ENCODE measurements at places on chromosomes 5 and 9. TPM values are rescaled to one million over a fixed set of nuclear protein-coding genes. Genes with fewer than 3 reads are reported as not detected.

JADE2 gene
- total RNA-seq: 74.1 TPM

LYSMD3 gene
- total RNA-seq: 5.9 TPM

SLC9A3 gene
- total RNA-seq: 3.5 TPM

TAF11L5 gene
- total RNA-seq: not detected

C5orf15 gene
- 26.7 TPM for total RNA-seq

OLFM1 gene
- 0.27 TPM for total RNA-seq

C8G gene
- 0.81 TPM for total RNA-seq

MARCOL gene
- total RNA-seq: not detected

PCDHGC4 gene
- 0.54 TPM for total RNA-seq

SPINK6 gene
- total RNA-seq: not detected

TICAM2 gene
- total RNA-seq: under 0.01 TPM

S1PR3 gene
- total RNA-seq: 0.27 TPM

NOXA1 gene
- total RNA-seq: 4.6 TPM

GABBR2 gene
- total RNA-seq: not detected

CCDC152 gene
- total RNA-seq: 3.2 TPM

NR2F1 gene
- total RNA-seq: not detected

SHISAL2B gene
- not detected for total RNA-seq

PCDHA9 gene
- total RNA-seq: under 0.01 TPM

MSANTD3 gene
- 13.2 TPM for total RNA-seq

Data from hematopoietic multipotent progenitor cell (in vitro differentiated cells).